ENCODE measurements at places on chromosomes 2 and 18.

DNA sequence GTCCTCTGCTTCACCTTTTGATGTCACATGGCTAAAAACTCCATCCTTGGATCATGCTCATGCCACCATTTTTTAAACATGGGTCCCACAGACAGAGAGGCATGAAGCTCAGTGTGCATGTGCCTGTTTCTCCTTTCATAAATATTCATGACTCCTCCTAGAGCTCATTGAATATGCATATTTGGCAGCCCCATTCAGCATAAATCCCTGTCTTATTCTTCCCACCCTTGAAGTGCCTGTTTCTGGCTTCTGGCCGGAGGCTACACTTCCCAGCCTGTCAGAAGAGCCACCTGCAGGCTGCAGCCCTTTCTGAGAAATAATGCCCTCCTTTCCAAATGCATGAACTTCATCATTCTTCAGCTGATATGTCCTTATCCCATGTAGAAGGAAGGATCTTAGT is 109.7 kb downstream of the LDLRAD4 start:
- no peak for DNase-seq

GRCh38 chr2:233831861-233832260 is 22.5 kb downstream of the HJURP start:
- DNase-seq: no peak

DNA sequence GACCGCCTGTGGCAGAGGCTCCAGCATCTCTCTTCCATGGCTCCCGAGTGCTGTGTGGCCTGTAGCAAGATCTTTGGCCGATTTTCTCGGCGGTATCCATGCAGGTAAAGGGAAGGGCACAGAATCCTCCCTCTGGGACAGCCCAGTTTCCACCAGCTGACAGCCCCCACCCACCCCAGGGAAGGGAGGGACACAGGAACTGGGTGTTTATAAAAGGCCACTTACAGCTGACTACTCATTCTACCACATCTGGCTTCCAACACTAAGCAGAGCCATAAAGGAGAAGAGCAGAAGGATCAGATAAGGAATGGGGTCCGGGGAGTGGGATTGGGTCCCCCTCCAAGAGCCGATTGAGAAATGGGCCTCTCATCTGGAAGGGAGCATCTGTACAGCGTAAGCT is 20.2 kb downstream of the RUFY4 start:
- DNase-seq: no peak

DNA sequence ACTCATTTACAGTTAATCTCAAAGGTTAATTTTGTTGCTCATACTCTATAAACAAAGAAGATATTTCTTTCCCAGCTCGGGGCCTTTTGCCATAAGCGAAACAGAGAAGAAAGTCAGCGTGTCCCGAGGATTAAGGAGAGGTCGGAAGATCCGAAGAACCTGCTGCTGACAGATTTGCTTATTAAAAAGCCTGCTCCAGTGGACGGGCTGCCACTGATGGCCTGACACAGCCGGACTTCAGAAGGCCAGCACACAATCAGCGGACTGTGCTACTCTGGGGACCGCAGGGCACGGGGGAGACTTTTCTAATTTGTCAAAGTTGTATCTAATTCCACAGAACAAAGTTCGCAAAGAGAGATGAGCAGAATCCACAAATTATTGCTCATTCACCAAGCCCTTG is 315.4 kb downstream of the ETAA1 start:
- no peak for DNase-seq

- DNase-seq: no peak
Measured at GRCh38 chr2:170313992-170314348, 136.0 kb downstream of the MYO3B start.

GRCh38 chr2:40101131-40101575 is 322.1 kb upstream of the THUMPD2 start:
- DNase-seq: no peak

- DNase-seq: no peak
Measured at GRCh38 chr2:40037303-40037702, 258.2 kb upstream of the THUMPD2 start.

DNA sequence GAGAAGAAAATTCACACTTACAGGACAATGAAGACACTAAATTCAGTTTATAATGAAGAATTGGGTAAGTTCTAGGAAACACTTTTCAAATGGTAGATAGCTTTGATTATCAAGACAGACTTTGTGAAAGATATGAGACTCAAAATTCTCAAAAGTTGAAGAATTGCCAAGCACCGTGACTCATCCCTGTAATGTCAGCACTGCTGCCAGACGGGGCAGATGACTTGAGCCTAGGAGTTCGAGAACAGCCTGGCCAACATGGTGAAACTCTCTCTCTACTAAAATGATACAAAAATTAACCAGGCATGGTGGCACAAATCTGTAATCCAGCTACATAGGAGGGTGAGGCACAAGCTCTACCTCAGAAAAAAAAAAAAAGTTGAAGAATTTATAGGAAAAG is 1820.1 kb upstream of the LRRTM1 start:
- DNase-seq: no peak

DNA sequence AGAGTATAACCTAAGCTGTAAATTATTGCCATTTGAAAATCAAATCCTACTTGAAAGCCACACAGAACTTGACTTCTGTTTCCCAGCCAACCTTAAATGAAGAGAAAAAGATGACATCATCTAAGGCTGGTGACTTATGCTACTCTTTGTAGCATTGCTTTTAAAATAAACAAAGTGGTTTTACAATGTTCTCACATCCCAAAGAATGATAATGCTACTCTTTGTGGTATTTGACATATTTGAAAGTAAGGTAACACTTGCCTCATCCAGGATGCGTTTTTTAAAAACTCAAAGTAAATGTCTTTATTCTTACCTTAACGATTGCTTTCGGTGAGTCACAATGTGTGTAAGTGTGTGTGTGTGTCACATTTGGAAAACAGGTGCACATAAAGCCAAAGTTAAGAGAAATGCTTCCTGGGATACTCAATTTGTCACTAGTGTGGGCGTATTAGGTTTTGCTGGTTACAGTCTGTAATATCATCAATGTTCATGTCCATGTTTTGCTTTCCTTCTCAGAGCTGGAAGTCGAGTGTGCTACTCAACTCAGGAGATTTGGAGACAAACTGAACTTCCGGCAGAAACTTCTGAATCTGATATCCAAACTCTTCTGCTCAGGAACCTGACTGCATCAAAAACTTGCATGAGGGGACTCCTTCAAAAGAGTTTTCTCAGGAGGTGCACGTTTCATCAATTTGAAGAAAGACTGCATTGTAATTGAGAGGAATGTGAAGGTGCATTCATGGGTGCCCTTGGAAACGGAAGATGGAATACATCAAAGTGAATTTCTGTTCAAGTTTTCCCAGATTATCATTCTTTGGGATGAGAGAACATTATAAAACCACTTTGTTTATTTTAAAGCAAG is 2.6 kb downstream of the PMAIP1 start:
- no peak for DNase-seq

DNA sequence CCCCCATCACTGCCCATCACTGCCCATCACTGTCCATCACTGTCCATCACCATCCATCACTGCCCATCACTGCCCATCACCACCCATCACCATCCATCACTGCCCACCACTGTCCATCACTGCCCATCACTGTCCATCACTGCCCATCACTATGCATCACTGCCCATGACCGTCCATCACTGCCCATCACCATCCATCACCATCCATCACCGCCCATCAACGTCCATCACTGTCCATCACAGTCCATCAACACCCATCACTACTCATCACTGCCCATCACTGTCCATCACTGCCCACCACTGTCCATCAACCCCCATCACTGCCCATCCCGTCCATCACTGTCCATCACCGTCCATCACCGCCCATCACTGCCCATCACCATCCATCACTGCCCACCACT is 57.8 kb upstream of the OTOS start:
- no peak for DNase-seq

DNA sequence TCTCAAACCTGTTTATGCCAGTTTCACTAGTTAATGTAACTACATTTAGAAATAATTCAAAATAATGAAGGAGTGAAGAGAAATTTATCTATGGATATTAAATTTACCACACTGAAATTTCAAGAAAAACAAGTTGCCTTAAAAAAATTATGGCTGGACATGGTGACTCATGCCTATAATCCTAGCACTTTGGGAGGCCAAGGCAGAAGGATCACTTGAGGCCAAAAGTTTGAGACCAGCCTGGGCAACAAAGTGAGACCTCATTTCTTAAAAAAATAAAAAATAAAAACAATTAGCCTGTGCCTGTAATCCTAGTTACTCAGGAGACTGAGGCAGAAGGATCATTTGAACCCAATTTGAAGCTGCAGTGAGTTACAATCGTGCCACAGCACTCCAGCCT is 29.9 kb downstream of the HDLBP start:
- no peak for DNase-seq

DNA sequence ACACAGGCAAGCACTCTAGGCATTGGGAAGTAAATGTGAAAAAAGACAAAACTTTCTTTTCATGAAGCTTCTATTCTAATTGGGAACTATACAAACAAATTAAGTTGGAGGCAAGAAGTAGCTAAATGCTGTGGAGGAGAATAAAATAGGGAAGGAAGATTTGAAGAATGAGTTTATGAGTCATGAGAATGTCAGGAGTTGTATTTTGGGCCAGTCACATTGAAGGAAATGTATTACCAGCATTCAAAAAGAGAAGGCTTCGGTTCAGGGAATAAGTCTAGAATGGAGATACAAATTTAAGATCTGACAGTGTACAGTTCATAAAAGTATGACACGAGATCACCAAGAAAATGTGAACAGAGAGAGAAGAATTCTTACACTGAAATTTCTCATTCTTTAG is 666.5 kb downstream of the ADCYAP1 start:
- DNase-seq: no peak

- DNase-seq: no peak
Measured at GRCh38 chr18:79597831-79598632, 81.6 kb upstream of the CTDP1 start.

- no peak for DNase-seq
Measured at GRCh38 chr2:133956434-133956935, 297.4 kb upstream of the MGAT5 start.

- no peak for DNase-seq
Measured at GRCh38 chr18:12422936-12423335, 15.2 kb downstream of the PRELID3A start.

- no peak for DNase-seq
Measured at GRCh38 chr18:42086288-42086687, 131.3 kb downstream of the PIK3C3 start.

DNA sequence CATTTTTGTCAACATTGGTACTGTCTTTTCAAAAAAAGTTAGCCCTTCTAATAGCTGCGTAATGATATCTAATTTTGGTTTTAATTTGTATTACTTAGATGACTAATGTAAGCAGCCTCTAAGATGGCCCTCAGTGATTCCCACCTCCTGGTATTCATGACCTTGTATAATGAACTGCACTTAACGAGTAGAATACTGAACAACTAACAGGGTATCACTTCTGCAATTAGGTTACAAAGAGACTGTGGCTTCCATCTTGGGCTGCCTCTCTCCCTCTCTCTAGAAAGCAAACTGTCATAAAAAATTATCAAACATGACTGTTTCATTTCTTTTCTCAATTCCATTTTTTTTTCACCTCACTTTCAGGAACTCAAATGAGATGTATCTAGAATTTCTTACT is 120.9 kb downstream of the RNF152 start:
- DNase-seq: no peak

Data from stimulated activated CD4-positive, alpha-beta T cell treated with anti-CD3 and anti-CD28 coated beads, Interleukin-2, amount 100 ng/mL, for 48 hours (primary cell).